ENCODE measurements at places on chromosomes 2 and 18. TPM values are rescaled to one million over a fixed set of nuclear protein-coding genes. Genes with fewer than 3 reads are reported as not detected.
A peak's percentile ranks its signal among the peaks of the same experiment; 100 is the strongest.

SPDYA gene
- total RNA-seq: not detected

DNA sequence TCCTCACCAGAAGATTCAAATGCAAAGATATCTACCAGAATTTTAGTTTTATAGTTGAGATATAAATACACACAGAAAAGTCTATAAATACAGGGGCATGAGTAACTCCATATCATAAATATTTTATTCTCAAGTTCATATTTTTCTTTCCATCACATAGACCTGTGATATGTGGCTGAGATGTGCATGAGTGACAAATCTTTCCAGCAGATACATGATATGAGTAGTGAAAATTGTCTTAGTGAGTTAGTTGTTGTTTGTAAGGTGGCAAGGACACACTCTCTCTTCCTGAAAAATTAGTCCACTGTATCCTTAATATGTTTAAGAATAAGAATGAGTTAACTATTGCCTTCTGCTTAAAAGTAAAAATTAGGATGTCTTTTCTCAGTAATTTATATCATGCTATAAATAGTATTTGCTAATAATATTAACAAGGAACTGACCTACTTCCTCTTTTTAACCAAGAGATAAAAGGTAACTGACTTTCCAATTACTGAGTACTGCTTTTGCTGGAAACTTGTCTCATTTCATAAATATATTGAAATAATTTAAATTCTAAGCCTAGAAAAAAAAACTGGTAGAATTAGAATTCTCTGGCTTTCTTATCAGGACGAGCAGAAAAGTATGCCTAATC lies 85.2 kb upstream of the SESTD1 start:
- no peak for DNase-seq

GRCh38 chr2:20429528-20429927 lies 17.3 kb upstream of the RHOB start:
- peak; percentile 41 for DNase-seq

GRCh38 chr2:143499061-143499460 lies 369.8 kb downstream of the ARHGAP15 start:
- no peak for DNase-seq
